ENCODE measurements at places on chromosomes 3 and 15.

DNA sequence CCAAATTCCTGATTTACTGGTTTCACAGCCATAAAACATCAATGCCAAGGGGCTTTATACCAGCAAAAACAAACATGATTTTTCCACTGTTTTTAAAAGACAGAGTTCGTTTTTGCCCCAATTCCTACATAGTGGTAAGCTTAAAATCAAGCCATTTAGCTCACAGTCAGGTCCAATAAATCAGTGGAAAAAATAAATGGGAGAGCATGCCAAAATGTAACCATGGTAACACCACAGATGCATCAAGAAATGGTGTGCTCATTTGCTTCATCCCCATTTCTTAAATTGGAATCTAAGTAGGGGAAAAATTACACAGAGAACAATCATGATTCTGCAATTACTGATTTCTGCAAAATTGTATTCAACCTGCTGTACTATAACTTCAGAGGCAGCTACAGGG lies 418.8 kb downstream of the MAGI1 start:
- DNase-seq: no peak

- DNase-seq: no peak
Observed at GRCh38 chr3:194034346-194035336, 101.3 kb upstream of the HES1 start.

- no peak for DNase-seq
Observed at GRCh38 chr3:190690246-190690645, 172.2 kb downstream of the GMNC start.

DNA sequence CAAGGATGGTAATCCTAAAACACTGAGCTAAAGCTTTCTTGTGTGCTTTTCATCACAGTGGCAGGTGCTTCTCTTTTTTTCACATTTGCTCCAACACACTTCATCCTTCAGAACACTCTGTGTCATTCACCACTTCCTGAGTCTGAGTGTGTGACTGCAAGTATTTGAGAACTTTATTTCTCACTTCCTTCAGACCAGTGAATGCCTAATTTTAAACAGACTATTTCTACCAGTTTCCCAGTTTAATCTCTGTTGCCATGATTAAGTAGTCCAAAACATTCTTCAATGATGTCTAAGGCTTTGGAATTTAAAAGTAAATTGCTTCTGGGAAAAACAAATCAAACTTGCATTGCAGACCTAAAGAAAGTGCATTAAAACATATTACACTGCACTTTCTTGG lies 541.2 kb downstream of the RBMS3 start:
- peak; percentile 3 for DNase-seq

GRCh38 chr15:26065723-26066122 lies 202.6 kb upstream of the ATP10A start:
- DNase-seq: no peak

DNA sequence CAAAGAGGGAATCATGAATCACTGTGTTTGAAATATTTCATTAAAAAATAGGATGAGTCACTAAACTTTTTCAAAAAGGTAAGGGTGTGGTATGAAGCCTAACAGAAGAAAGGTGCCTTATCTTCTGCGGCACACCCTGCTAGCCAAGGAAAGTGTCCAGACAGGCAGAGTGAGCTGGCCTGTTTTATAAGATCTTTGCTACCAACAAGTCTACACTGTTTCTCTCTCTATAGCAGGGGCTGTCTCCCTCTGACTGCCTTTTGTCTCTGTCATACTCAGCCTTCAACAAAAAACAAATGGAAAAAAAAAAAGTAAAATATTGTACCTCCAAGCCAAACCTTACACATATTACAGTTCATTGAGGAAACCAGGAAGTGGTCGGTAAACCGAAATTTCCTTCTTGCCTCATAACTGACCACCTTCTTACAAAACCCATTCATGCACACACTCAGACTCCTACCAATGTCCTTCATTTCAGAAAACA lies 9.1 kb downstream of the ZDHHC3 start:
- DNase-seq: peak; percentile 96

DNA sequence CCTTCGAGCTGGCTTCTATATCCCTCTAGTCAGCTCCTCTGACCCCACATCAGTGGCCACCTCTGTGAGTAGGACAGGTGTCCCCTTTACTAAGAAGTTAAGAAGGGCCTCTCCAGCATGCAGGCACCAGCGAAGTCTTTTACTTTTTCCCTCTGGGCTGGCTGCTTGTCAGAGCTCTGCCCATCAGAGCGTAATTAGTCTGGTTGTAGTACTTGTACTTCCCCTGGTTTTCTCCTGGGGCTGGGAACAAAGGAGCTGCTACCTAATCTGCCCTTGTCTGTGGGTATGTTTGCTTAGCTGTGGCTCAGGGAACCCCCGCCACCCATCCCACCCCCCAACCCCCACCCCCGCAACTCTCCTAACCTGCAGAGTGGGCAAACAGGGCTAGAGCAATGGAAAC lies 27.4 kb upstream of the ALPK3 start:
- no peak for DNase-seq

DNA sequence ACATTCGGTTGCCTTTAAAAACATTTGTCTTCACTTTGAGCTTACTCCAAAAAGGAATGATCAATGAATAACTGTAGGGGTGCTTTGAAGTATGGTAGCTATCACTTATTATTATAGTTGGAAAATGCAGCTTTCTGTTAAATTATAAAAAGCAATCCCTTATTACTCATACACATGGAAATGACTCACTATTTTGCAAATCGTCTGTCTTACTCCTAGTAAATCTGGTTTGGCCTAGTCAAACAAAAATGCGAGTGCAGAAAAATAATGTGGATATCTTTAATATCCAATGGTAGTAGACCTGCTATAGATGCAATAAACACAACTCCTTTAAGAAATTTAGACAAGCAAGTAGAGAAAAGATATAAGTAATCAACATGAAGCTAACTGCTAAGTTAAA lies 112.5 kb downstream of the ZIC1 start:
- peak; percentile 36 for DNase-seq

DNA sequence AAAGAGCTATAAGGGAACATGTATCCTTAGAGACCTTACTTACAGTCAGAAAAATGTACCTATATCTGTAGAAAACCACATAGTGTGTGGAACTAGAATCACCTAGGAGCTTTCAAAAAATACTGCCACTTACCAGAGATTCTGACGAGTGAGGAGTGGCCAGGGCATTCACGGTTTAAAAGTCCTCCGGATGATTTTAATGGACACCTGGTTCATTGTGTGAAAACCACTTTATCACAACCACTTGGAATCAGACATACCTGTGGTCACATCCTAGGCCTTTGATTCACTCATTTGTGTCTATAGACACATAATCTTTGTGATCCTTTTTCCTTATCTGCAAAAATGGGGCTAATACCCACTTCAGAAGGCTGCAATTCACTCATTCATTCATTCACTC lies 159.8 kb downstream of the MBNL1 start:
- DNase-seq: no peak

GRCh38 chr15:69797615-69798014 lies 300.1 kb downstream of the TLE3 start:
- no peak for DNase-seq

- DNase-seq: peak; percentile 64
Observed at GRCh38 chr15:64163659-64164362, 989 bp upstream of the PPIB start.

DNA sequence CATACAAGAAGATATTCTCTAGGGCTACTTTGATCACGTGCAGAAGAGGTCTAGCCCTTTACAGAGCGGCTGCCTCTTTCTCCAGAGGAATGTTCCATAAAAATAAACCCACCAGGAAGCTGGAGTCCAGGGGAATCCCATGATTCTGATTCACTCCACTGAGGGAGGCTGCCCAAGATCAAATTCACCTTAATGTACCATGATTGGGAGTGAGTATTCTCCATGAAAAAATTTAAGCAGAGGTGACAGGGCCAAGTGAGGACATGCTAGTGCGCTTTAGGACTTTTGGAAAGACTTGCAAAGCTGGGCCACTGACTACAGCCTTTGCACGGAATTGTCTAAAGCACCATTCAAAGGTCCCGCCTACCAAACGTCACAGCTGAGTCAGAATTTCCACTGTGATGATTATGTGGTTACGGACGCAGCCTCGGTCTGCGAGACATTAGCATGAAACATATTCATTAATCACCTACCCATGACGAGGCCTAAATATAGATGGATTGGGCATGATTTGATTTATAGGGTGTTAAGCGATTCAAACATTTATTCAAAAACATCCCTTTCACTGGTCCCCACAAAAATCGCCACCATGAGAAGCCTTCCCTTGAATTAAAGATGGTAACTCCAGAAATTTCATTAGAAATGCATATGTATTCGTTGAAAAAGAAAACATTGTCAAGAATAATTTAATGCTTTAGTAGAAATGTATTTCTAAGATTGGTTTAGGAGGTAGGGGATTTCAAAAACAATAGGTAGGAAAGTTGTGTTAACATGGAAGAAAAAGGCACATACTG lies 152.6 kb downstream of the GREM1 start:
- peak; percentile 81 for DNase-seq

- no peak for DNase-seq
Observed at GRCh38 chr3:122257644-122258364, 67.2 kb upstream of the CSTA start.

DNA sequence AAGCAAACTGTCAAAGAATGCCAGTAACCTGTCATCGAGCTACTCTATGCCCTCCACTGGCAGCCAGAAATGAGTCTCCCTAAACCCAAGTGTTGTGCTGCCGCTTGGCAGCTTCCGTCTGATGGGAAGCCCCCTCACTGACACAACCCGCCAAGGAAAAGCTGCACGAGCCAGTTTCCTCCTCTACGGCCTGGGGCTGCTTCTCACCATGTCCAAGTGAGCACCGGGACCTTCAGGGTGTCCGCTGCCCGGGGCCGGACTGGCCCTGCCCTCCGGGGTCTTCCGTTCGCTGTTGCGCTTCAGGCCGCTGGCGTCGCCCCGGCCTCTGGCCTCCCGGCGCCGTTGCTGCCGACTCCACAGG lies 490 bp downstream of the TOMM70 start:
- peak; percentile 29 for DNase-seq

DNA sequence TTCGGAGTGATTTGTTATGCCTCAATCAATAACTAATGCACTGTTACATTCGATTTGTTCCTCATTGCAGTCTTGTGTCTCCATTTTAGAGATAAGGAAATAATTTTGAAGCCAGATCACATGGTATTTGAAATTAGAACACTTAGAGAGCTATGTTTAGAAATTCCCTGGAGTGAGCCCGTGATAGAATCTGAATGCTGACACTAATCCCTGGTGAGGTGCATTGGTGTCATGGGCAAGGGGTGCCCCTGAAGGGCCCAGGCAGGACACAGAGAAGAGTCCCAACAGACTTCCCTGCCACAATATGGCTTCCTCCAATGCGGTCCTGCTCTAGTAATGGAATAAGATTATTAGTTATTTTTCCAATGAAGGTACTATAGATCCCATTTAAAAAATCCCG lies 223.0 kb downstream of the NR2F2 start:
- no peak for DNase-seq
